DMS 273 treated with DMSO at 0.1 percent for 48 hours (cell line): ENCODE measurements at places on chromosomes 4 and X.

DNA sequence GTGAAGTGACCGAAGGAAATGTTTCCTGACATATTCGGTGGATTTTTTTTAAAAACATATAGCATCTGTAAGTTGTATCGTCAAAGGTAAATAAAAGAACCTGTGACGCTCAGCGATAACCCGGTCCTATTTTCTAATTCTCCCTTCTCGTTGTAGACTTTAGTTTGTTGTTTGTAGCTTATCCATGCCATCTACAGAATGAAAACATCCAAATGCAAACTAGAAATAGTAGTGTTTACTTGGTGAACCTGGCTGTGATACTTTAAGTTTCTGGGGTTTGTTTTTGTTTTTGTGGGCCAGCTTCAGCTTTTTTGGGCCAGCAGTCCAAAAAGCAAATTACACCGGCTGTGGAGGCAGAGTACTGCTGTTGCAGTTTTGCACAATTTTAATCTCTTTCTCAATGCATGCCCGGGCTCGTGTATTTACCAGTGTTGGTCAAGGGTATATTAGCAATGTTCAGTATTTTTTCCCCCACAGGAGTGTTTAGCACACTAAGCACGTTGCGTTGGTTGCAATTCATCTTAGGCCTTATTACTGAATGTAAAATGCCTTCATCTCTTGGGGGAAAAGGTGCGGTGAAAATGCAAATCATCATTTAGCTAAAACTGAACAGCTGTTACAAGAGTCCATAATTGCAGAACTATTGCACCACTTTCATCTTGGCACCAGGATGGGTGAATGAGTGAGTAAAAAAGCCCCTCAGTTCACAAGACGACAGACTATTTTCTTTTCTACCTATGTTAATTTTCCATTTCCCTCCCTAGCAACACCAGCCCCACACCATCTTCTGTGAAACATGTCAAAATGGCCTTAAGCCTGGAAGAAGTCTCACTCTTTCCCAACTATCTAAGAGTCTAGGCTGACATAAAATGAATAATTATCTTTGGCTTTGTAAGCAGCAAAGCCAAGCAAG lies 1.7 kb upstream of the CNOT6L start:
- peak; percentile 57 for DNase-seq

DNA sequence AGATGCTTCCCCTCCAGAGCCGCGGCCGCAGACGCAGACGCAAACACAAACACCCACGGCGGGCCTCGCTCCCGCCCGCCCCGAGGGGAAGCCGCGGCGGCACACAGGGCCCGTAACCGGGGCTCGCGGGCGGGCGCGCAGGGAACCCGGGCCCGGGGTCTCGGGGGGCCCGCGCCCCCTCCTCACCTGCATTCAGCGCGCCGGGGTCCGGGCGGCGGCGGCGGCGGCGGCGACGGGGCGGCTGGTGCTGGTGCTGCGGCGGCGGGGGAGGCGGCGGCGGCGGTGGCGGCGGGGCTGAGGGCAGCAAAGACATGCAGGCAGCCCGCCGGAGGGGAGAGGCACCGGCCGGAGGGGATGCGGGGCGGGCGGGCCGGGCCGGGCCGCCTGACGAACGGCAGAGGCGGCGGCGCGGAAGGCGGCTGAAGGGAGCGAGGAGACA lies 255 bp upstream of the CNOT6L start:
- DNase-seq, result no peak

DNA sequence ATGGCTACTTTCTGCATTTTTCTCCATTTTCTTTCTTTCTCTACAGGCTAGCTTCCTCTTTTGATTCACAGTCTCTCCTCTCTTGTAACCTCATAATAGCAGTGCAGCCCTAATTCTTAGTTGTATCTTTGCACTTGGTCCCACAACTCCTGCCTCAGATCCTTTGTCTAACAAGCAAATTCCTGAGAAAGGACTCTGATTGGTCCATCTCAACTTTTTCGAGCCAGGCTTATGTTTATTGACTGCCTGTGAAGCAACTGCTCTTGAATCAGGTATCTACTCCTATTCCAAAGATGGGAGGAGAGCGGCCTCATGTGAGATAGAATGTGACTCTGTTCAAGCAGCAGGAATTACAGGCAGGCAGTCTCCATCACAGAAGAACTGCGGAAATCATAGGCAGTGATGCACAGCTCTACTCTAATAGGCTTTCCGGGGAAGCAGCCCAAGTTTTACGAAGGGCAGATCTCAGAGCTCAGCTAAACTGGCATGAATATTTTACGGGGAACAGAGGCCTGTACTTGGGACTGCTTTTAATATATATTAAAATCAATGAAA lies 123.5 kb downstream of the GABRB1 start:
- no peak for DNase-seq

- no peak for DNase-seq
Observed at GRCh38 chr4:167025670-167026069, 208.6 kb downstream of the SPOCK3 start.

DNA sequence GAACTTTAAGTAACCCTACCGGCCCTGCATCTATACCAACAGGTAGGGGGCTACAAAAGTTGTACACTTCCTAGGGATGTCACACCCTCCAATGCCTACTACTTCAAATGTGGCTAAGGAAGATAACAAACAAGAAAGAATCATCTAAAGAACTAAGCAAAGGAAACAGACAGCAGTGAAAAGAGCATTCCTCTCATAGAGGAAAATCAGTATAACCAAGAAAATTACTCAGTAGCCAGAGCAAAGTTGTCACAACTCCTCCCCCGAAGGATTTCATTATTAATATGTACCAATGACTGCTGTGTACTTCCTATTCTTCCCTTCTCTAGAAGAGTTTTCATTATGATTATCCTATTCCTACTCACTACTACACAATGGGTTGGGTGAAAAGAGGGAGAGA lies 12.6 kb downstream of the ANKRD17 start:
- DNase-seq, result no peak

DNA sequence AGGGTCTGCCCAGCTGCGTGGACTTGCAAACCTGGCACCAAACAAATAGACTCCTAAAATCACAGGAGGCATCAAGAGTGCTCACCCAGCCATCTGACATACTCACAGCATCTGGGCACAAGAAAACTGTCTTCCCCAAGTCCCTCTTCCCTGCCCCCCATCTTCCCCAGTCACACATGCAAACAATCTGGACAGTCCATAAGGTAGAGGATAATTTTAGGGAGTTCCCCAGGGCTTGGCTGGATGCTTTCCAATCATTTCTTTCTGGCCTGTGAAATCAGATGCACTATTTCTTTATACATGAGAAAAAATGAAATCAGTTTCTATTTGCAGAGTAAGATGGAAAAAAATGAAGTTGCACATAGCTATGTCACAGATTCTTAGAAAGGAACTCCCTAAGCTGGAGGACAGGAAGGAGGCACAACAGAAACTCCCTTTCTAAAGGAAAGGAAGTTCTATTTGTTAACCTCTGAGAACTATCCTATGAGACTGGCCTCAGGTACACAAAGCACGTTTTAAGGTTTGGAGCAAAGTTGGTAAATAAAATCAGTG lies 342.3 kb downstream of the HNRNPD start:
- peak; percentile 87 for DNase-seq
